Umbilical cord (tissue), 2 donors: ENCODE measurements at places on chromosomes 16 and 17. TPM values are rescaled to one million over a fixed set of nuclear protein-coding genes. Genes with fewer than 3 reads are reported as not detected.

GRCh38 chr16:27231692-27232060 is 28.4 kb downstream of the KDM8 start:
- no peak for DNase-seq

The CACNG3 gene
- total RNA-seq = not detected

DNA sequence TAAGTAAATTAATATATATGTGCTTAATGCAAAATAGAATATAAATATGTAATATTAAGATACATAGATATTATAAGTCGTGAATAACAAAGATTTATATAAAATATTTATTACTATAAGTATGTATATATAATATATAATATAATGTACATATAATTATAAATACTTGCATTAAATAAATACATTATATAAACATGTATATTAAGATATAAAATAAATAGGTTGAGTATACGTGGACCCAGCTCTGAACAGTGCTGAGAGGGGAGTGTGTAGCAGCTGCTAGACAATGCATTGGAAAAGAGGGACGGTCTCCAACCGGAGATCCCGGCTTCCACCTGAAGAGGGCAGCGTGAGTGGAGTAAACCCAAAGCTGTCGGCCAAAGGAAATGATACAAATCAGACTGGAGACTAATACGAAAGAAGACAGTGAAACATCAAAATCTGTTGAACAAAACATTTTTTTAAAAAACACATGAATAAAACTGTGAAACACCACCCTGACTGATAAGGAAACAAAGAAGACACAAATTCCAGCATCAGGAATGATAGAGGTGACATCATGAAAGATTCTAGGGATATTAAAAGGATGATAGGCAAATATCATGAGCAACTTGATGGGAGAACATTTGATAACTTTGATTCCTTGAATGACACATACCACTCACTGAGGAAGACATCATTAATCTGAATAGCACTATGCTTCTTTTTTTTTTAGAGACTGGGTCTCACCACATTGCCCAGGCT is 125.4 kb upstream of the CHMP6 start:
- DNase-seq = peak; percentile 61

- no peak for DNase-seq
These were observed 62.3 kb downstream of the NFATC3 start for GRCh38 chr16:68147444-68147843.
